ENCODE measurements at places on chromosomes 11 and 22.

- DNase-seq = no peak
These were observed 8.8 kb upstream of the WT1 start for GRCh38 chr11:32444186-32444585.

DNA sequence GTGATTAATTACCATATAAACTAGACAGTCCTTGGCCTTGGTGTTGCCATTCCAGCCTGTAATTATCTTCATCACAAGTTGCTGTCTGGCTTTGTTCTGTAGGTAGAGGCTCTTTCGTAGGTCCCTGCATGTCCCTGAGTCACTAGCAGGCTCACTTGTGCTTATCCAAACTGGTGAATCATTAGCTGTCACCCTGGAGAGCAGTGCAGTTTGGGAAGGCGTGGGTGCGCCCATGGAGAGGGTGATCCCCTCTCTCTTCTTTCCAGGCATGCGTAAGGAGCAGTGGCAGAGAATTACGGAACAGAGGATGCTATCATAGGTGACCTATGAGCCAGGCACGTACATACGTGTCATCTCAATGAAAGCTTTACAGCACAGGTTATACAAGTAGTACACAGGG is 11.0 kb upstream of the EHF start:
- no peak for DNase-seq

GRCh38 chr11:126499131-126499752 is 143.8 kb downstream of the ST3GAL4 start:
- DNase-seq = no peak

DNA sequence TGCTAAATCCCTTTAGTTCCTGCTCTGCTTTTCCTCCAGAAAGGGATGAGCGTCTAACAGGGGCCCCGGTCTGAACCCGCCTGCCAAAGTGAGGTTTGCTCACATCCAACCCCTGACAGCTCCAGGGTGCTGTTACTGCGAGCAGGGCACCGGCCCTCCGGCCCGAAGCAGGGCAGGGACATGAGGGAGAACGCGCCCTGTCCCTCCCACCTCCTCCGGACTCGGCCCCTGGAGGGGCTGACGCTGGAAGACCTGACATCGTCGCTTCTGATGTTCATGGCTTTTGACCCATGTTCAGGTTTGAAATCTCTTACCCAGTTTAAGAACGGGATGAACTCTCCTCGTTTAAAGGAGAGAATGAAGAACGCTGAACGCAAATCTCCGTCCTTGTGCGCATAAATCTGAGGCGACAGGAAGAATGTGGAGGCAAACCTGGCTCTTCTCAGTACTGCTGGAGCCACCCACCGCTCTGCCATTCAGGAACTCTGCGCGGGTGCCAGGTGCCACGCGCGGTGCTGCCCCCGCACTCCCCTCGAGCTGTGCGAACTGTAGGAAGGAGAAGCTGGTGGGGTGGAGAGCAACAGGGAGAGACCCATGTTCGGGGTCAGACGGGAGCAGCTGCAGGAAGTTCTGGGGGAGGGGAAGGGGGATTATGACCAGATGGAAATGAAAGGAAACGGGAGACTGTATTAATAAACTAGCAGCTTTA is 826 bp upstream of the EEF1G start:
- peak; percentile 61 for DNase-seq

DNA sequence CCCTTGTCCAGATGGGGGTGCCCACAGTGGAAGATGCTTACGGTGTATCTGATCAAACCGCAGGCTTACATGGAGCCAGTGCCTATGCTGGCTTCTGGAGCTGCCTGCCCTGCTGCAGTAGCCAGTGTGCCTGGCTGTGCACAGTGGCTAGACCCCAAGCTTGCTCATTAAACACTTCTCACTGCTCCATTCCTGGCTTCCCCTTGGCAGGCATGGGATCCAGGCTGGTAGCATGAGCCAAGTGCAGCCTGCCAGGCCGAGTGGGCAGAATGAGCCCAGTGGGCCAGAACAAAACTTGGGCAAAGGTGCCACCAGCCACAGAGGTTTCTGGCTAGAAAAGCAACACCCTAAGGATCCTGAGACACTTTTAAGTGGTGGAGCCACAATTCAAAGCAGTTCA is 55.4 kb upstream of the B3GNT6 start:
- DNase-seq = peak; percentile 9

- DNase-seq = no peak
These were observed 1682.4 kb downstream of the LRRC4C start for GRCh38 chr11:39777035-39777434.

DNA sequence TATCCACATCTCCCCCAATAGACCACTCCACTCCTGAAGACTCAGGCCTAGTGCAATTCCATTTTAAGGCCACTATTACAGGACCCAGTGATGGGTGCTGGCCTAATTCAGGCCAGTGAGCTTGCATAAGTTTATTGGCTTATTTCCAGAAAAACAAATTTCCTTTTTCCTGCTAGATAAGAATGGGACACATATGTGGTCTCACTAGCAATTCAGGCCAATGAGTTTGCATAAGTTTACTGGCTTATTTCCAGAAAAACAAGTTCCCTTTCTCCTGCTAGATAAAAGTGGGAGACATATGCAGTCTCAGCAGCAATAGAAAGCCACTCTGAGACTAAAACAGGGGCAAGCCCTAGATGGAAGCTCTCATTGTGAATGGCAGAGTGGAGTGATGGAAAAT is 22.4 kb downstream of the ADM start:
- no peak for DNase-seq

- no peak for DNase-seq
These were observed 1.3 kb upstream of the MLC1 start for GRCh38 chr22:50086526-50086925.

- no peak for DNase-seq
These were observed 119.5 kb downstream of the APOL5 start for GRCh38 chr22:35837101-35837727.

GRCh38 chr11:19392321-19392720 is 151.6 kb upstream of the E2F8 start:
- DNase-seq = no peak

DNA sequence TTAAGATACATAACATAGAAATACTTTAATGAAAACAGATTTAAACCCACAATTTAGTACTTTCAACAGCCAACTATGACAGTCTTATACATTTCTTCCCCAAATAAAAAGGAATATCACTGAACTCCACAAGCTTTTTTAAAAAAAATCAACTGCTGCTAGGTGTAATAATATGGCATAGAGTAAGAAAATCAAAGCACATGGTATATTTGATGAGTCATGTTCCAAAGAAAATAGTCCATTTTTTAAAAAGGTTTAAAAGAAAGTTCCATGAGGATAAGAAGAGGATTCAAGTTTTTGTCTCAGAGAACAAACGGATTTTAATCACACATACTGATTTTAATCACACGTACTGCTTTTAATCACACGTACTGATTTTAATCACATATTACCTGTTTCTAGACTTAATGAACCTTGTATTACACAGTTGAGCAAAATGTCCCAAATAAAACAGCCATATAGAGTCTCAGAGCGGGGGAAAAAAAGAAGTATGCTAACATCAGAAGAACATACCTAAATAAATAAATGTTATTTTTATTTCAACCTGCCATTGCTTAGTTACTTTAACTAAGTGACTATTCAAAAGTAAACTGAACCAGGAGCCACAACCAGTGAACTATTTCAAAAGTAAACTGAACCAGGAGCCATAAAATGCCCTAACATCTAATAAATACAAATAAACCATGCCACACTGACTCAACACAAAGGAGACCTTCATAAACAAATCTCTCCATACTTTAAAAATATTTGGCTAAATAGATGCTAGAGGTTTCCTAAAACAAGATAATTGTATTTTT is 198.4 kb downstream of the SBF2 start:
- DNase-seq = no peak

DNA sequence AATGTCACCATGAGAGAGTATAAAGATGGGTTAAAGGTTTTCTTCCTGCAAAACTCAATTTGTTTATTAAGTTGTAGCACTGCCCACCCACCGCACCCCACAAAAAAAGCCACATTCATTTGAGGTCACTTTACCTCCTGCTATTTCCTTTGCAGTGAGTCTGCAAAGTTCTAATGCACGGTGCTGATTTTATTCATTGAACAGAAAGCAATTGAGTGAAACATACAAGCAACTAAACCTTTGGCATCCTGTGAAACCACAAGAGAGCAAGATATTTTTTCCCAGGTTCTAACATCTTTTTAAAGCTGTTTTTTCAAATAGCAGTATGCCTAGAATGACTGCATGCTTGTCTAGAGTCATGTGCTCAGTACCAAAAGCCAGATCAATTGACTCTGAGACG is 39.0 kb downstream of the RRAS2 start:
- DNase-seq = no peak

GRCh38 chr11:119832202-119832935 is 103.4 kb upstream of the NECTIN1 start:
- no peak for DNase-seq

- no peak for DNase-seq
These were observed 23.7 kb upstream of the SLC35F2 start for GRCh38 chr11:107882095-107882820.

DNA sequence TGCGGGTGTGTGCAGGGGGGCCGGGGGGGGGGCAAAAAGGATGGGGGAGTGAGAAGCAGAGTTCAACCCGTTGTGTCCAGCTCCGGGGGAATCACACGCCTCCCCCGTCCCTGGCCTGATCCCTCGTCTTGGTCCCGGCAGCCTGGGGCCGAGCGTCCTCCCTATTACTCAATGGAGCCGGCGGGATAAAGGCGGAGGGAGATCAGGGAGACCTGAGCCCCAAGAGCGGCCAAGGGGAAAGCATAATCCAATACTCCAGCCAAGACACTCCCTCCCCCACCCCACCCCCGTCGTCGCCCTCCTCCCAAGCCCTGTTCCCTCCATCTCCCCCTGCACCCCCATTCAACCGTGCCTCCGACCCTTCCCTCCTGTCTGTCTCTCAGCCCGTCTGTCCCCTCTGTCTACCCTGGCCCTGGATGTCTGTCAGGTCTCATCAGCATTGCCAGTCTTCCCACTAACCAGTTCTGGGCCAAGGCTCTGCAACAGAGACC is 2.6 kb downstream of the PHOX2A start:
- no peak for DNase-seq

- no peak for DNase-seq
These were observed 21.6 kb downstream of the USH1C start for GRCh38 chr11:17522655-17523054.

DNA sequence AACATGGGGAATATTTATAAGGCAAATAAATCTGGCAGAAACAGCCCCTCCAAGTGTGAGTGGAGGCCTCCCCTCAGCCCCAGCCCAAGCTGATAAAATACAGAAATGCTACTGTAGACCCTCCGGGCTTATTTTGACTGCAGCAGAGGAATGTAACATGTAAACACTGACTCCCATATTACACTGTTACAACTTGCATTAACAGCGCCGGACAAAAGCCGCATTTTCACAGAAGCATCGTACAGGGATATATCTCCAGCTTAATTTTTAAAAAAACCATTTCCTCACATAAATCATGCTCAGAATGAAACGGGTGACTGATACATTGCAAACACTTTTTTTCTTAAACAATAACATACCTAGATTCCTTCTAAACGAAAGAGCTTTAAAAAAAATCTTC is 36.6 kb upstream of the COMT start:
- DNase-seq = no peak

DNA sequence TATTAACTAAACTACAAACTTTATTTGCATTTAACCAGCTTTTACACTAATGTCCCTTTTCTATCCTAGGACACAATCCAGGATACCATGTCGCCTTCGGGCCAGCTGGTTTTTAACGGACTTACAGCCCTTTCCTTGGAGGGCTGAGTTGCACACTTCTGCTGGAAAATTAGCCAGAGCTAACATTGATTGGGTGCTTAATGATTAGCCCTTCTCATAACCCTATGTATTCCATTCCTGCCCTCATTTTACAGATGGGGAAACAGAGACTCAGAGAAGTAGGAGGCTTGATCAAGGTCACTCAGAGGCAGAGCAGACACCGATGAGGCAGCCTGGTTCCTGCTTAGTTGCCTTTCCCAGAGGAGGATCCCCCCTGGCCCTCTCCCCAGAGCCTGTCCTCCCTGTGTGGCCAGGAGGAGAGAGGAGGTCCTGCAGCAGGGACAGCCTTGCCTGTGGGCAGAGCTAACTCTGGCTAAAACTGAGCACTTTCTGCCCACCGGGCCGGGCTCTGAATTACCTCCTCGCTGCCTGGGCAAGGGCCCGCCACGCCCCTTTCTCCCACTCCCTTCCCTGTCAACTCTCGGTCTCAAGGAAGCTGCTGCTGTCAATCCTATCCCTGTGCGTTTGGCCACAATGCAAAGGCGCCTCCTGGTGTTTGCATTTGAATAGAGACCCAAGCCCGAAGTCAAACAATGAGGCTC is 59.6 kb upstream of the PAX6 start:
- DNase-seq = no peak

DNA sequence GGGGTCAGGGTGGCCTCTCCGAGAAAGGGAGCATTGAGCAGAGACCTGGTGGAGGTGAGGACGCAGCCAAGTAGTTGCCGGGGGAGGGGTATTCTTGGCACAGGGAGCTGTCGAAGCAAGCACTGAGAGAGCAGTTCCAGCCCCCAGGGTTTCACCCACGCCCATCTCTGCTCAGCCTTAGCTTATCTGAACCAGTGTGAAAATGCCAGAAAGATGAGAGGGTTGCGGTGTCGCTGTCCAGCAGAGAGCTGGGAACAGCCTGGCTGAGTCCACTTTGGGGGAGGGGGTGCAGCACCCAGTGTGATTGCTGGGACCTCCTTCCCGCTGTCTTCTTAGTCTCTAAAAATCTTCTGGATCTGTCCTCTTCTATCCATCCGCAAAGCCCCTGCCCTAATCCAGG is 123.3 kb upstream of the TBCEL start:
- no peak for DNase-seq
